Activated naive CD4-positive, alpha-beta T cell treated with anti-CD3 and anti-CD28 coated beads, Interleukin-2, amount 50 U/mL, for 16 hours (primary cell): ENCODE measurements at places on chromosomes 2 and 18.

DNA sequence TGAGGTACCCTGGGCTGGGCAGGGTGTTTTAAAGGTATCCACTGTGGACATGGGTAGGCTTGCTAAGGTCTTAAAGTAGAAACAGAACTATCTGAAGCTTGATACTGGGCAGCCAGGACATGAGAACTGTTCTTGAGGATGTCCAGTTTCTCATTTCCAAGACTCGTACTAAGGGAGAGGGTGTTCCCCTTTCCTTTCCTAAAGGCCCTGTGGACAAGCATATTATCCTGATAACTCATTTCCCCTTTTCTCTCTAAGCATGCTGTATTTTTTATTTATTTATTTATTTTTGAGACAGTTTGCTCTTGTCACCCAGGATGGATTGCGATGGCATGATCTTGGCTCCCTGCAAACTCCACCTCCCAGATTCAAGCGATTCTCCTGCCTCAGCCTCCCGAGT lies 273.6 kb downstream of the PRKCE start:
- DNase-seq, result no peak

DNA sequence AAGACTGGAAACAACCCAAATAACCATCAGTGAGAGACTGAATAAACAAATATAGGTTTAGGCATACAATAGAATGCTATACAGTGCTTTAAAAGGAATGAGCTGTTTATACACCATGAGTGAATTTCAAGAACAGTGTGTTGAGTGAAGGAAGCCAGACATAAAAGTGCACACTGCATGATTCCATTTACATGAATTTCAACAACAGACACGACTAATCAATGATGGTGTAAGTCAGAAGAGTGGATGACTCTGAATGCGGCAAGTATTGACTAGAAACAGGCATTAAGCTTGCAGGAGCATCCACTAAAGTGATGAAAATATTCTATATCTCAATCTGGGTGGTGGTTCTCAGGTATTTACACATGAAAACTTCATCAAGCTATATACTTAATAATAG lies 142.7 kb upstream of the SLC39A10 start:
- DNase-seq, result no peak

DNA sequence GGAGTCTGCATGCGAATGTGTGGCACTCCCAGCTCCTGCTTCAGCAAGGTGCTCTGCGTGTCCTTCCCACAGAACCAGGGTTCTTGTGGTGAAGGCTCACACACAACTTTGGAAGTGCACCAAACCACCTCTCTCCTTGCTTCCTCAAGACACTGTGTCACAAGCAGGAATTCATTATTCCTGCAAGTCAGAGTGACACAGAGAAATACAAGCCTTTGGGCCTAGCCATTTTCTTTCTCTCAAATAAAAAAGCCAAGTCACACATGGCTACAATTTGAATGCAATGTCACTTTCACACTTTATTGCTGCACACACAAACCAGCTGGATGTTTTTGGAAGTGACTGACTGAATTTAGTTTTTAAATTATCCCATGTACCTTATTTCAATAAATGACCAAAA lies 30.1 kb upstream of the THOC1 start:
- DNase-seq, result no peak

- no peak for DNase-seq
Observed at GRCh38 chr2:130826821-130827501, 9.8 kb upstream of the ARHGEF4 start.

- DNase-seq, result no peak
Observed at GRCh38 chr18:11522992-11523391, 86.4 kb upstream of the SLC35G4 start.

- no peak for DNase-seq
Observed at GRCh38 chr2:42028571-42029148, 19.2 kb upstream of the PKDCC start.

GRCh38 chr2:125364192-125364983 lies 1291.6 kb upstream of the GYPC start:
- DNase-seq, result no peak

GRCh38 chr2:150802635-150803034 lies 315.2 kb upstream of the RND3 start:
- DNase-seq, result no peak

- DNase-seq, result no peak
Observed at GRCh38 chr2:16069663-16069932, 129.2 kb downstream of the MYCN start.

DNA sequence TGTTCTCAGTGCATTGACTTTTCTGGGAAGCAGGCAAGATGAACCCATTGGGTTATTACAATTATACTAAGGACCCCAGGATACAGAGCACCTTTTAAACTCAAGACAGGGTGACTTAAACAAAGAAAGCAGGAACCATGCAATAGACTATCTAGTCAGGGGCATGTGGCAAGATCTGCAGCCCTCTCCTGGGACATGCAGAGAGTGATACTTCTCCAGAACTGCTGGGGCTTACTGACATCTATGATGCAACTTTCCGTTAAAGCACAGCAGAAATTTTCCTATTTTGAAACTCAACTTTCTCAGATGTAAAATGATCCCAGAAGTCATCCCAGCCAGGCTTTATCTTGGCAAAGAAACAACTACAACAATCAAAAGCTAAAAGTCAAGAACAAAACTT lies 162.2 kb upstream of the HNMT start:
- no peak for DNase-seq

DNA sequence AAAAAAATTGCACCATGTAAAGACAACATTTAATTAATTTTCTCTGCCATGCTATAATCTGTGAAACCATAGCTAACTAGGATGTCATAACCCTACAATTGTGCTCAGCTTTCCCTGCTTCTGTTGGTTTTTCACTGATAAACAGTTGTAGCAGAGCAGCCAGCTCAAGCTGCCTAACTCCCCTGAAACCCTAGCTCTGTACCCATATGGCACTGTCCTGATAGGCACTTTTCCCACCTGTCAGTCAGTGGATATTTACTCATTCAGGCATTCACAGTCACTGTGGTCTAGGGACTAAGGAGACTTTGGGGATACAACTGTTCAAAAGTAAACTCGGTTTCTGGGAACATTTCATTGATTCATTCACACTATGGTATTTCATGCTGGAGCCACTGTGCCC lies 407.0 kb downstream of the DSEL start:
- DNase-seq, result no peak
